ENCODE measurements at places on chromosomes 2 and 18.
A peak's percentile ranks its signal among the peaks of the same experiment; 100 is the strongest.

DNA sequence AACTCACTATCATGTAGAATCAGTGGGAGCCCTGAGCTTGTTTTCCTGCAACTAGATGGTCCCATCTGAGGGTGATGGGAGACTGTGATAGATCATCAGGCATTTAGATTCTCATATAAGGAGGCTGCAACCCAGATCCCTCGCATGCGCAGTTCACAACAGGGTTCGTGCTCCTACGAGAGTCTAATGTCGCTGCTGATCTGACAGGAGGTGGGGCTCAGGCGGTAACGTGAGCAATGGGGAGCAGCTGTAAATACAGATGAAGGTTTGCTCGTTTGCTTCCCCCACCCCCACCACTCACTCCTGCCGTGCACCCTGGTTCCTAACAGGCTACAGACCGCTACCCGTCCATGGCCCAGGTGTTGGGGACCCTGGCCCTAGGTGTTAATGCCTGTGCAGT lies 113.6 kb downstream of the RNF144A start:
- H3K4me3 ChIP-seq = no peak overlapping the region
- DNase-seq = no peak
- H3K27ac ChIP-seq = no peak overlapping the region
- no peaks in the 10 kb centered on the region for H3K4me1 ChIP-seq
- H3K27me3 ChIP-seq = no peaks in the 10 kb centered on the region
- H3K36me3 ChIP-seq = peaks cover 43% of the 10 kb centered on the region

- no peak overlapping the region for H3K27ac ChIP-seq
- no peaks in the 10 kb centered on the region for H3K27me3 ChIP-seq
- no peaks in the 10 kb centered on the region for H3K4me1 ChIP-seq
- no peak overlapping the region for H3K4me3 ChIP-seq
- no peak for DNase-seq
- no peaks in the 10 kb centered on the region for H3K36me3 ChIP-seq
These were observed 745.3 kb upstream of the CELF4 start for GRCh38 chr18:38310936-38311335.

DNA sequence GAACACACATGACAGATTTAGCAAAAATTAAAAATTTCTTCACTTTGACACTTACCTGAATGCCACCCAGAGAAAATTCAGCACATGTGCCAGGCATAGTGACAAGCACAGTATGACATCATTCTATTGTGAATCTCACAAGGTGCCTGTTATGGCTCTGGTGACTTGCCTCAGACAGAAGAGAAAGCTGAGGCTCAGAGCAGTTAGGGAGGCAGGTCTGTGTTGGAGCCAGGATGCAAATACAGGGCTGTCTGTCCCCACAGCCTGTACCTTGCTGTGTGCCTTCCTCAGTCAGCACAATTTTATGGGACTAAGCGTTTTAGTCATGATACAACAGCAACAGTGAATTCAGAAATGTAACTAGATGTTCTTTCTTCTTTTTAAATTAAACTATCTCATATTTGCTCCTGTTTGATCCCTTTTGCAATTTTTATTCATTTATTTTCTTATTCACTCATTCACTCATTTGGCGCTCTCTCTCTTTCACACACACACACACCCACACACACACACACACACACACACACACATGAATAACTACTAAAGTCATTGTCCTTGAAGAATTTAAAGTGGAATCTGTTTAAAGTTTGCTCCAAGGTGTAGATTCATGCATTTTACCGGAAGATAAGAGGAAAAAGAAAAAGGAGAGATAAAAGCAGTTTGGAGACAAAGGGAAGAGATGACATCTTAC lies 37.9 kb upstream of the CTAGE1 start:
- no peaks in the 10 kb centered on the region for H3K36me3 ChIP-seq
- no peak overlapping the region for H3K4me3 ChIP-seq
- H3K27ac ChIP-seq = no peak overlapping the region
- no peak for DNase-seq
- H3K27me3 ChIP-seq = no peaks in the 10 kb centered on the region

GRCh38 chr2:234372506-234372905 lies 124.4 kb downstream of the ARL4C start:
- peak overlapping the region; percentile 56 for H3K27ac ChIP-seq
- DNase-seq = no peak
- H3K4me3 ChIP-seq = peak overlapping the region; percentile 51
- H3K4me1 ChIP-seq = peaks cover 76% of the 10 kb centered on the region
- H3K27me3 ChIP-seq = no peaks in the 10 kb centered on the region

- no peaks in the 10 kb centered on the region for H3K36me3 ChIP-seq
- DNase-seq = no peak
- no peaks in the 10 kb centered on the region for H3K4me1 ChIP-seq
- no peak overlapping the region for H3K4me3 ChIP-seq
- no peak overlapping the region for H3K27ac ChIP-seq
- H3K27me3 ChIP-seq = no peaks in the 10 kb centered on the region
These were observed 756.4 kb upstream of the CDH7 start for GRCh38 chr18:64994370-64994769.

GRCh38 chr2:190340369-190340768 lies 3.0 kb upstream of the INPP1 start:
- no peak overlapping the region for H3K4me3 ChIP-seq
- peaks cover 3% of the 10 kb centered on the region for H3K36me3 ChIP-seq
- no peak overlapping the region for H3K27ac ChIP-seq
- no peak for DNase-seq
- H3K27me3 ChIP-seq = peaks cover 13% of the 10 kb centered on the region
